ENCODE measurements at places on chromosomes 6 and 20.

GRCh38 chr20:41140226-41141133 is 3.1 kb downstream of the PLCG1 start:
- DNase-seq, result no peak

DNA sequence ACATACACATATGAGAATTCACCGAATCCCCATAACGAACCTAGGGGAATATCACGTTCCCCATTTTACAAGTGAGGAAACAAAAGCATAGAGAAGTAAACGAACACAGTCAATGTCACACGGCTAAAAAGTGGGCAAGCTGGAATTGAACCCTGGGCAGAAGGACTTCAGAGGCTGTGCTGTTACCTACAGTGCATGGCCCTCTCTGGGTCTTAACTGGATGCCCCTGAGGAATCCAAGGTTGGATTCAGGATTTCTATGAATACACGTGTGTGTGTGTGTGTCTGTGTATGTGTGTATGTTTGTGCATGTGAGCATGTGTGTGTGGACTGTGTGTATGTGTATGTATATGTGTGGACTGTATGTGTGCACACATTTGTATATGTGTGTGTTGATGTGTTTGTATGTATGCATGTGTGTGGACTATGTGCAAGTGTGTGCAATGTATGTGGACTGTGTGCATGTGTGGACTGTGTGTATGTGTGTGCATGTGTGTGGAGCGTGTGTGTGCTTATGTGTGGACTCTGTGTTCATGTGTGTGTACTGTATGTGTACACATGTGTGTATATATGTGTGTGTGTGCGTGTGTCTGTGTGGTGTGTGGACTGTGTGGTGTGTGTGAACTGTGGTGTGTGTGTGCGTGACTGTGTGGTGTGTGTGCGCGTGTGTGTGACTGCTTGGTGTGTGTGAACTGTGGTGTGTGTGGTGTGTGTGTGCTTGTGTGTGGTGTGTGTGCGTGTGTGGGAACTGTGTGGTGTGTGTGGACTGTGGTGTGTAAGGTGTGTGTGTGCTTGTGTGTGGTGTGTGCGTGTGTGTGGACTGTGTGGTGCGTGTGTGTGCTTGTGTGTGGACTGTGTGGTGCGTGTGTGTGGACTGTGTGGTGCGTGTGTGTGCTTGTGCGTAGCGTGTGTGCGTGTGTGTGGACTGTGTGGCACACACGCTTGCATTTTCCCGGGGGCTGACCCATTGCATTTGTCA is 49.0 kb downstream of the HNF4A start:
- no peak for DNase-seq

GRCh38 chr20:24999568-24999967 is 7.0 kb upstream of the APMAP start:
- no peak for DNase-seq

DNA sequence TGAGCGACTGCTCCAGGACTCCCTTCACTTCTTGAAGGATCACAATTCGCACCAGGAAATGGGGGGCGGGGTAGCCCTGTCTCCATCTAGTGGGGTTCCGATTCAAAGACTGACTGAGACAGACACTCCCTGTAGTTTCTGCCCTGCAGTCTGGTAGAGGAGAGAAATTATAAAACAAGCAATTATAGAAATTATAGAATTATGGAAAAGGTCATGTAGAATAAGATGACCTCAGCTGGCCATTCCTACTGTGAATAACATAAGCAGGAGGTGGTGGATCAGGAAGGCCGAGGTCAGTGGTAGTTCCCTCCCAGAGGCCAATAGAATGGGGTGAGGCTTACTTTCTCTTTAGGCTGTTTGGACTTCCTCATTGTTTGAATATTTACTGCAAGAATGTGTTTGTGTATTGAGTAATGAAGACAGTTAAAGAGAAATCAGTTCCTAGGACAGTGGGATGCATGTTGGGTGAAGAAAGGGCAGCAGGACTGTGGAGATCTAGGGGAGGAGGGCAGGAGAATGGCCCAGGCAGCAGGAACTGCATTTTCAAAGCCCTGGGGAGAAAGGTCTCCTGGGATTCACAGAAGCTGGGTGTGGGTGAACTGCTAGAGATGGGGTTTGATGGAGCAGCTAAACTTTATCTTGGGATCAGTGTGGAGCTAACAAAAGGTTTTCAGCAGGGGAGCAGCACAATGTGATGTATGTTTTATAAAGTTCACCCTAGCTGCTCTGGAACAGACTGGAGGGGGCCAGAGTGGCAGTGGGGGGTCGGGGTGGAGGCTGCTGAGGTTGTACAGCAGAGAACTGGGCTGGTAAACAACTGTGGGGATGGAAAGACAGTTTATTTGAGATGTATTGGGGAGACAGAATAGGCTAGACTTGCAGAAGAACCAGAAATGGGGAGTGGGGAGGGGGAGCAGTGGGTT is 2.1 kb downstream of the ZNF341 start:
- no peak for DNase-seq

DNA sequence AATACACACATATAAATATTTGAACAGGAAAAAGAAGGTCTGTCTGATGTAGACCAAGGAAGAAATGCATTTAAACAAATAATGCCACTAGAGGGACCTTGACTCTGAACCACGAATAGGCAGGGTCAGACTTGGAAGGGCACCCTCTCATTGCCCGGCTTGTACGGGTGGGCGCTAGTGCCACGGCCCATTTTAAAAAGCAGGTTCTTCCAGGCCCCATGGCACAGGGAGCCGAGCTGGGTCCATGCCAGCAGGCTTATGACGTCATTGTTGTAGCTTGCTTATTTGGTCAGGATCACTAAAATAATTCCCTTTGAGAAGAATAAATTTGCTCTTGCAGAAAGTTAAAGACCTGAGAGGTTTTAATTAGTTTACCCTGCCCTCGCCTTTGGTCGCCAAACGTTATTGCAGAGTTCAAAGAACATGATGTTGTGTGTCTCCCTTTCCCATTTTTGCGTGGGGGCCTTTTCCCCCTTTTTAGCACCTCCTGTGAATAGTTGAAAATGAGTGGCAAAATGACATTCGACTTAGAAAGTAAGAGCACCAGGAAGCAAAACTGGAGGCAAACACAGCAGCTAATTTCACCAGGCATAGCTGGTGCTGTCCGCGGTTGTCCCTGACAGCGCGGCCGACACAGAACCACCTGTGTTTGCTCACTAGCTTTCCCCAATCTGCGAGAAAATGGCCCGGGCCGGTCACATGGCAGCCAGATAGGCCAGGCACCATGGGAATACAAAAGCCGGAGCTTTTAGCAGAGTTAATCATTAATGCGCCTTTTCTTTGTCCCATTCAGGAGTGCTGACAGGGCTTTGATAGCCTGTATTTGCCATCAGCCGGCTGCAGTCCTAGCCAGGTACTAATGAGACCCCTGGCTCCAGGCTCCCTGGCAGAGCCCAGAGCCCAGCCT is 93.8 kb downstream of the FOXA2 start:
- no peak for DNase-seq

- no peak for DNase-seq
Observed at GRCh38 chr6:23173234-23173633, 603.9 kb downstream of the HDGFL1 start.

DNA sequence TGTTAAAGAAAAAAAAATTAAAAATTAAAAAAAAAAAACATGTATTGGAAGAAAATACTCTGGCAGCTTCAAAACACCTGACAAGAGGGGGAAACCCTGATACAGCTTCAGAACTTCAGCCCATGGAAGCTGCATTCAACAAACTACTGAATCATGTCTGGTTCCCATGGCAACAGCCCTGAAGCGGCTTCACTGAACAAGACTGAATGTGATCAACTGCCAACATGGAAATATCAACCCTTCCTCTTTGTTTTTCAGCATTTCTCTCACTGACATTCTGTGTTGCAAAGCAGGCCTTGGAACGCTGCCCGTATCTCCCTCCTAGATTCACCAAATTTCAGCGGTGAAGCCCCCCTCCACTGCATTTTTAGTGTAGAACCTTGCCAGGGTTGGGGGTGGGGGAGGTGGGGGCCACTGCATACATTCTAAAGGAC is 91.3 kb upstream of the SHLD1 start:
- DNase-seq, result no peak

DNA sequence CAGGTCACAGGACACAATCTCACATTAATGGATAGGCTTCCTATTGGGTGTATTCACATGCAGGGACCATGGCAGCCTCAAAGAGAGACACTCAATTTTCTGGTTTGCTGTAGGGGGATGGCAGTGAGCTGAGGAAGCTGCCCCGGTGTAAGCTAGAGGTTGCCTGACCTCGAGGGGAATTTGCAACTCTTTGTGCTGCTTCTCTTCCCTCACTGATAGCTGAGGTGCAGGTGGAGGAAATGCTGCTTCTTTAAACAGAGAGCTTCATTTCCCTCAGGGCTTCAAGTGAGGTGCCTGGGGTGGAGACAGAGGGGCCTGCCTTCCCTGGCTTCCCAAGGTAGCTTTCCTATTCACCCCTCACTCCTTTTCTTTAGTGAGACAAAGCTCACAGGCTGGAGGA is 151.9 kb downstream of the CD83 start:
- DNase-seq, result no peak

GRCh38 chr6:67887747-67888545 is 747.1 kb upstream of the ADGRB3 start:
- DNase-seq, result no peak

DNA sequence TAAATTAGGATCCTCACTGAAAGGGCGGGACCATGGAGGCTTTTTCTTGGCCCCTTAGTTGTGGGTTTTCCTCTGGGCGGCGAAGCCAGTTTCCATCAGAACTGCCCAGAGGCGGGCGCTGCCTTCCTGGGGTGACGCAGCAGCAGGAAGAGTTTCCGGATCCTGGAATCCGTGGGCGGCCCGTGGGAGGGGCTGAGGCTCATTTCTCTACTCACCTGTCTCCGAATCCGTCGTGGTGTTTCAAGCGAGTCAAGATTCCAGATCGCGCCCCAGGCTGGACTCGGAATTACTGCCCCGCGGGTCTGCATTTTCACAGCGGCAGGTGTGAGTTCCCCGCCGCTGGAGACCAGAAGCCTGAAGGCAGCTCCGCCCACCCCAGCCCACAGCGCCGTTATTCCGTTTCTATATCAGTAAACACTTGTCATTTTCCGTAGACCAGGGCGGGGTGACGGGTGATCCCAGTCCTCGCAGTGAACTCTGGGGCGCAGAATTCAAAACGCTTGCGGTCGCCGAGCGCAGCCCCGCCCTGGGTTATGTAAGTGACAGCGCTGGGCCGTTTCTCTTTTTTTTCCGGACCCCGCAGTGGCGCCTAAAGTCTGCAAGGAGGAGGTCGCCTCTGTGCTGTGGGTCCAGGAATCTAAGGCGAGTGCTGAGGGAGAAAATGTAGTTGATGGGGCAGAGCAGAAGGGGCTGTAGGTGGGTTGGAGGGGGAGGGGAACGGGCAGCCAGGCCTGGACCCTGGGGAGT is 27.2 kb upstream of the POU5F1 start:
- DNase-seq, result peak; percentile 88

DNA sequence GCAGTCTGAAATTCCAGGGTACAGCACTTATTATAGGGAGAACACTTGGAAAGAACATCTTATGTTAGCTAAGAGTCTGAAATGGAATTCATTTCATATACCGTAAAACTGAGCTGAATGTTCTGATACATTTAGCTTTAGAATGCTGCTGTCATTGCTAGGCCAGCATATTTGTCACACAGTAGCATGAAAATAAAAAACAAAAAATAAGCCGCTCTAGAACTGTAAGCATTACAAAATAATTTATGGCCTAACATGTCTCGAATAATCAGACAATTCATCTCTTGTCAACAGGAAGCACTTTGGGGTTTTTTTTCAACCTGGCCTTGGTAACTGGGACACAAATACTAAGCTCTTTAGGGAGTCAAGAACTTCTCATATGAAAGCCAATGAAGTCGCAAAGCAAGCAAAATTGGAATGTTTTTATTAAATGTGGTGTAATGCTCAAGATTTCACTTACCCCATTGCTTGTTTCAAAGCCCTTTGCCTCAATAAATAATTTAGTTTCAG is 115.7 kb downstream of the PHACTR1 start:
- DNase-seq, result no peak

- no peak for DNase-seq
Observed at GRCh38 chr6:137729866-137730629, 137.0 kb upstream of the TNFAIP3 start.

DNA sequence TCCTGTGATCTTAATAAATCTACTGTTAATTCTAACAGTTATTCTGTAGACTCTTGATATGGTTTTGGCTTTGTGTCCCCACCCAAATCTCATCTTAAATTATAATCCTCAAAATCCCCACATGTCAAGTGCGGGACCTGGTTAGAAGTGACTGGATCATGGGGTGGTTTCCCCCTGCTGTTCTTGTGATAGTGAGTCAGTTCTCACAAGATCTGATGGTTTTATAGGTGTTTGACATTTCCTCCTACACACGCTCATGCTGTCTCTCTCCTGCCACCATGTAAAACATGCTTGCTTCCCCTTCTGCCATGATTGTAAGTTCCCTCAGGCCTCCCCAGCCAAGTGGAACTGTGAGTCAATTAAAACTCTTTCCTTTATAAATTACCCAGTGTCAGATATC is 10.5 kb upstream of the EPB41L2 start:
- no peak for DNase-seq

DNA sequence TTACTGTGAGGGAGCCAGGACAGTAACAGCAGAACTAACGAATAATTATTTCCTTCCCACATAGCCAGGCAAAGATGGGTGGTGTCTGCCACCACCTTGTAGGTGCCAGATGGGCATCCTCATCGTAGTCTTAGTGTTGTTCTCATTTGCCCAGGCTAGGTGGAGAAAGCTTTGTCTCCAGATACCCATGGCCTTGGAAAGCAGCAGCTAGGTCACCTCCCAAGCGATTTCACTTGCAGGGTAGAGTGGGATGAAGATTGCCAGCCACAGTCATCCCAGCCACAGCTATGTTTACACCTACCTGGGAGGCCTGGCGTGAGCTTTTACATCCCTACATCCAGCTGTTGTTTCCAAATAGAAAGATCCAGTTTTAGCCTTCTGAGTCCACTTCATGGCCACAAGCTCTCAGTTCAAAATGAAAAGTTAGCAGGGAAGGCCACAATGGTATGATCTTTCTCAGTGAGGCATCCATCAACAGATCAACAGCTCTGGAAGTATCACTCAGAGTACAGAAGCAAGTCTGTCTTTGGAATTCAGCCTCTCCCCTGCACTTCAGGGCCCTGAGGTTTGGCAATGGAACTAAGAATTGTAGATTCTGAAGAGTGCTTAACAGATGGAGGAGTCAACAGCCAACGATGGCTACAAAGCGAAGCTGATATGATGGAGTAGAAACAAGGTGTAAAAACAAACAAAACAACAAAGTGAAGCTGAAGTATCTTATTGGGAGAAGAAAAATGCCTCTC is 11.0 kb upstream of the SNRPC start:
- DNase-seq, result no peak

DNA sequence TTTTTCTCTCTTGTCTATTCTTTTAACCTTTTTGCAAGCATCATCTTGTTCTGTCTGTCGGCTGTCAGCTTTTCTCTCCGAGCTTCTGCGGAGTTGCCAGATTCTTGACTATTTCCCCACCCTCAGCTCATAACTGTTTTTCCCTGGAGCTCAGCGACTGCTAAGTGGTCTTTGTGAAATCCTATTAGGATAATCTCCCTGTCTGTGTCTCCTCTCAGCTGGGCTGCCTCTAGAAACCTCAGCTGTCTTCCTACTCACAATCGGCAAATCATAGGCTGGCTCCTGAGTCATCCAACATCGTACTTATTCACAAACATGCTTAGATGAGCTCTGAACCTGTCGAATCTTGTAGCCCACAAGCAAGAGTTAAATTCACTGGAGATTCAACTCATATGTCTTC is 332.3 kb downstream of the PTPRT start:
- no peak for DNase-seq
